ENCODE measurements at places on chromosomes 3 and 15.

- peak; percentile 60 for DNase-seq
Measured at GRCh38 chr3:31704591-31705179, 172.0 kb downstream of the STT3B start.

- DNase-seq: no peak
Measured at GRCh38 chr3:188166441-188166840, 12.5 kb downstream of the LPP start.

GRCh38 chr15:68107142-68107541 is 53.0 kb downstream of the PIAS1 start:
- DNase-seq: no peak

GRCh38 chr3:30878862-30879261 is 15.6 kb downstream of the GADL1 start:
- no peak for DNase-seq

DNA sequence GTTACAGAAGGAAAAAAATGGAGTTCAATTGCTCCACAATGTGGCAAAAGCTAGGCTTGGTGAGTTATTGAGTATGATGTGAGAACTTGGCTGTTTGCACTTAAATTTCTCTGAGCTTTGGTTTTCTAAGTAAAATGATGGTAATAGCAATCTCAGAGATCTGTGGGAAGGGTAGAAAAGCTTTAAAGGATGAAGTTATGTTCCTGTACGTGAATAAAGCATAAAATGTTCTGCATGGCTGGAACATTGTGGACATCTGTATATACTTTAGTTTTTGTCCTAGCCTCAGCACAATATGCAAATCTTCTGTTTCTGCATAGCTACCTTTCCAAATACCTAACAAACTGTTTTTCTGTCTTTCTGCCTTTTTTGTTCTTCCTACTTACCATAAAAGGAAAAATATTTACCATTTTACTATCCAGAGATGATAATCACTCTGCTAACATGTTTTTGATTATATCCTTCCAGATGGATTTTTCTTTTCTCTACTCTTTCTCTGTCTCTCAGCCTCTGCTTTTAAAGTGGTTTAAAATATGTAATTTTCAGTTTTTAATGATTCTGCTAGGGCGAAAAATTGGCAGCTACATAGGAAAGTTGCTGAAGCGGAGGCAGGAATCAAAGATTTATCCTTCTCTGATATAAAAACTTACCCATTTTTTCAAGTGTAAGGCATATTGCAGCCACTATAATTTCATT is 188.1 kb downstream of the FNDC3B start:
- DNase-seq: no peak

DNA sequence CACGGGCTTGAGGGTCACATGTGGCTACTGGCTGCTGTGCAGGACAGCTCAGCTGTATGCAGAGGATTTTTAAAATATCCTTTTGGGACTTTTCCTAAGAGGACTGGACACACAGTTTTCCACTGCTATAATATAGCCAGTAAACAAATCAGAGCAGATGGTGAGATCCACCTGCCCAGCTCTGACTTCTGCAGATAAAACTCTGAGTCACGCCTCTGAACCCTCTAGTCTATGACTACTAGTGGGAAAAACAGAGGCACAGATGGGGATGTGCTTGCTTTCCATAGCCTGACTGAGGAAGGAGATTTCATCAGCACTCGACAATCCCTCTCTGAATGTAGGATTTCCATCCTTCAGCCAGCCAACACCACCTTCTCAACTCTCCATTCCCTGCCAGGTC is 45.1 kb downstream of the COLQ start:
- DNase-seq: no peak

DNA sequence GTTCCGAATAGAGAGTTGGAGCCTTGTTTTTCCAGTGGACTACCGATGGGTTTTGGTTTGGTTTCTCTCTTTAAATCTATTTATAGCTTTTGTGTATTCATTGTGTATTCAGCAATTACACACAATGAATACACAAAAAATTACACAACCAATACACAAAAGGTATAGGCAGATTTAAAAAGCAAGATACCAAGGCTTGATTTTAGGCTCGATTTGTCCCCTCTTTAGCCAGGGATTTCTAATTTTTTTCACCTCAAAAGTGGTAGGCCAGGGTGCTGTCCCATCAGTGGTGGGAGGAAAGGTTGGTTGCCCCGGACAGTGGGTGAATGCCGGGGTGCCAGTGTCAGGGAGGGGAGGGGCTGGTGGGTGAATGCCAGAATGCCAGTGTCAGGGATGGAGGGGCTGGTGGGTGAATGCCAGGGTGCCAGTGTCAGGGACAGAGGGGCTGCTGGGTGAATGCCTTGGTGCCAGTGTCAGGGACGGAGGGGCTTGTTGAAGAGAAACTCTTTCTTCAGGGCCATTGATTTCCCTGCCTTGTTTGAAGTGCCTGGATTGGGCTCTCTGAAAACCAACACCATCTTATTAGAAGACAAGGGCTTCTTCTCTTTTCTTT is 186.2 kb downstream of the GOLGA6L6 start:
- DNase-seq: peak; percentile 17

DNA sequence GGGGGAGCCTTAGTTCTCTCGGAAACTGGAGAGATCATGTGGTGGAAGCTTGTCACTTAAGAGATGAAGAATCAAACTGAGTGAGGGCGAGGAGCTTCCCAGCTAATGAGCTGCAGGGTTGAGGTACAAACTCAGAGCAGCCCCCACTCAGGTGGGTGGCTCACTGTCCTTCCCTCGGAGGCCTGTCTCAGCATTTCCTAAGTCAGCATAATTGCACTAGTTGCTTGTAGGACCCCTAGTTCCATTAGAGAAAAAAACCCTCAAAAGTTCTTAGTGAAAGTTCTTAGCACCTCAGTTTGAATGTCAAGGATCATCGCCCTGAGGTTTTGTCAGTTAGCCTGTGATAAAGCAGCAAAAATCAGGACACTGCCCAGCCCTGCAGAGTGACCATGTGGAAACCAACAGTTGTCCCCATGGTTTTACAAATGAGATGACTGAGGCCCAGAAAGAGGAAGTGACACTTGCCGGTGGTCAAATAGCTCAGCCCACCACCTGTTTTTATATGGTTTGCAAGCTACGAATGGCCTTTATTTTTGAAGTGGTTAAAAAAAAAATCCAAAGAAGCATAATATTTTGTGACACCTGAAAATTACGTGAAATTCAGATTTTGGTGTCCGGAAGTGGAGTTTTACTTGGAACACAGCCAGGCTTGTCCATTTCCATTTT is 11.9 kb downstream of the SMAD6 start:
- DNase-seq: no peak

- no peak for DNase-seq
Measured at GRCh38 chr3:154615471-154615870, 185.5 kb upstream of the GPR149 start.

GRCh38 chr3:194100856-194101390 is 35.0 kb upstream of the HES1 start:
- DNase-seq: no peak

DNA sequence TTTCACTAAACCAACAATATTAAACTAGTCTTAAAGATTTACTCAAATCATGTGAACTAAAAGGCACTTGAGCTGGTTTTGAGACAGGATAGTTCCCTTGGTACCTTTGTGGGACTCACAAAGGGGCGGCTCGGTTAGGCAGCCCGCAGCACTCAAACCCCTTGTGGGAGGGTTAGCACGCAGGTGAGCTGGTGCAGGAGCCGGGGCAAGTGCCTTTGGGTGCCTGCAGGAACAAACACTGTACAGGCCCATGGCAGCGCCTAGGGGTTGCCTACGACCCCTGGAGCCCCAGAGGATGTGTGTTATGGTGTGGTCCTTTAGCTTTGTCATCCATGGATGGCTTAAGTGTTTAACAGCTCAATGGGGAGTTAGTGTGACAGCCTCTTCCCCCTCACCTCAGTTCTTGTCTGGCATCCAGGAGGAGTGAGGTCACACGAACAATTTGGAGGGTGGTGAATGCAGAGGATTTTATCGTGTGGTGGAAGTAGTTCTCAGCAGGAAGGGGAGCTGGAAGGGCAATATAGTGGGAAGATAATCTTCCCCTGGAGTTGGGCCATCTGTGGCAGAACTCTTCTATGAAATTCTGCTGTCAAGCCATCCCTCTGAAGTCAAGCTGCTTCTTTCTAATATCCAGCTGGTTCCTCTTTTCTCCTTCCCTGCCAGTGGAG is 470.9 kb downstream of the RBMS3 start:
- DNase-seq: no peak

DNA sequence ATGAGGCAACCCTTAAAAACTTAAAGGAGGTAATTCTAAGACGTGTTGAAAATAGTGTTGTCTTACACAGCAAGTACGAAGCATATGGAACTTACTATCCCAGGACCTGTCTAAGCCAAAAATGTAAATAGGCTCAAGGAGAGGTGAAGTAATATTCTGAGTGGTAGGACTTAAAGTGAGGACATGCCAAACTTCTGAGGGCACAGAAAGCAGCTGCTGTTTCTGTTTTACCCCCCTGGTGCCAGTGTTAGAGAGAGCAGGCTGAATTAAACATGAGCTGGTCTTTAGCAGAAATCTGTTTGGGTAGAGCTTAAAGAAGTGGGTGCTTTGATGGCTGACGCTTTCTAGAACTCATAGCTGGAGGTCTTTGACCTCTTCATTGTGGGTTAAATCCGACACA is 149.7 kb upstream of the NPHP3 start:
- no peak for DNase-seq

- peak; percentile 20 for DNase-seq
Measured at GRCh38 chr3:56291953-56292352, 176.3 kb downstream of the ERC2 start.

DNA sequence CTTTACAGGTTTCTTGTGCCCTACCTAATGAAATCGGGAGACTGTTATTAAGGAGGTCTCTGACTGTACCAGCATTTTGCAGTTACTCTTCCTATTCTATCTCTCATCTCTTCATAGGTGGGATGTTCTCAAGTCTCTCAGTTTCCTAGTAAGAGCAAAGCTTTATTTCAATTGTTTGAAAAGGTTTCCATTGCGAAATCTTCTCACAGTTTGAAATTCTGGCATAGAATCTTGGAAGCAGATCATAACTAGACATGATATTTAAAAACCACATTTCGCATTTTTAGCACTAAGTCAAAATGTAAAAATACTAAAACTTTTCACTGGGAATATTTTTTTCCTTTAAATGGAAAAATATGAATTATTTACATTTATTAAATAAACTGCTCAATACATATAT is 1311.4 kb downstream of the ROBO2 start:
- no peak for DNase-seq

DNA sequence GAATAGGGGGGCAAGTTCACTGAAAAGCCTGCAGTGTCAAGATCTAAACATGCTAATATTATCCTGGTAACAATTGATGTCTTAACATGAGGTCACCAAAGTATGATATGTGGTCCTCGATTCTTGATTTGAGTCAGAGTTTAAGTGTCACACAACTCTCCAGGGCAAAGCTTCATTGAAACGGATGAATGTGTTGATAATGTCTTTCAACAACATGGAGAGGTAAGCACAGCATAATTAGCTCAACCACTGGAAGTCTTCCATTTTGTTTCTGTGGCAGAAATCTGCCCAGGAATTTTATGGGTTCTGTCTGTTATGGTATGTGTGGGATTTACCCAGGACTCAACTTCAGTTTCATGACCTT is 591.5 kb downstream of the ZNF385D start:
- DNase-seq: no peak

DNA sequence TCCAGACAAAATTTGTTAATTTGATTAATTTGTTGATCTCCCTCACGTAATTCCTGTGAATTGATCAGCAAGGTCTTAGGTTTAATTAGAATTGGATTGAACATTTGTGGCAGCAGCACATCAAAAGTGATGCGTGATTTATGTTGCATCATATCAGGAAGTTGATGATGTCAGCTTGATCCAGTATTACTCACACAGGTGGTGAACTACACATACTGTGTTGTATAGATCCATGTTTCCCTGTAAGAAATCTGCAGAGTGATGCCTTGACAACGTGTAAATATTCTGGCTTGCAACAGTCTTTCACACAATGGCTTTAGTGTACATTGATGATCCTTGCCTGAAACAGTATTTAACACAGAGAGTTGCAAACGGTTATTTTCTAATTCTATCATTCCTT is 200.4 kb downstream of the ADAMTSL3 start:
- DNase-seq: no peak

DNA sequence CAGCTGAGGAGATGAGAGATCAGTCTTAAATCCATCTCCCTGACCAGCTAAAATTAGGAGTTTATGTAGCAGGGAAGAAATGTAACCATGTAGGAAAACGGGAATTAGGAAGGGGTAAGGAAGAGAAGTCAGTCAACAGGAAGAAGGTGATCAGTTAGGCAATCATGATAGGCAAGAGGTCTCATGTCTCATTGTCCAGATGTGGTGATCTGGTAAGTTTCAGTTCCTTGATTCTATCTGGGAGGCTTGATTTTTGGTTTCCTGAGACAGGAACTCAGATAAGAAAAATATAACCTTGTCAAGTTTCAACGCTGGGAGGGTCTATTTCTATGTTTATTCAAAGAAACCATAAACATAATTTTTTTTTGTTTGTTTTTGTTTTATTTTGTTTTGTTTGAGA is 40.3 kb upstream of the TBC1D5 start:
- no peak for DNase-seq

- DNase-seq: peak; percentile 46
Measured at GRCh38 chr3:14429237-14429636, 26.8 kb downstream of the SLC6A6 start.

- DNase-seq: no peak
Measured at GRCh38 chr3:167031364-167032049, 348.6 kb downstream of the ZBBX start.

GRCh38 chr15:57375827-57376695 is at the start of gene CGNL1:
Gene CGNL1, plus strand, starts transcription at chr15:57376505. Its CDS starts 61,495 bp downstream, at chr15:57438000.
- DNase-seq: peak; percentile 88

- no peak for DNase-seq
Measured at GRCh38 chr3:72033666-72034428, 248.9 kb upstream of the PROK2 start.

- peak; percentile 85 for DNase-seq
Measured at GRCh38 chr3:155382396-155383042, 89.0 kb upstream of the STRIT1 start.

DNA sequence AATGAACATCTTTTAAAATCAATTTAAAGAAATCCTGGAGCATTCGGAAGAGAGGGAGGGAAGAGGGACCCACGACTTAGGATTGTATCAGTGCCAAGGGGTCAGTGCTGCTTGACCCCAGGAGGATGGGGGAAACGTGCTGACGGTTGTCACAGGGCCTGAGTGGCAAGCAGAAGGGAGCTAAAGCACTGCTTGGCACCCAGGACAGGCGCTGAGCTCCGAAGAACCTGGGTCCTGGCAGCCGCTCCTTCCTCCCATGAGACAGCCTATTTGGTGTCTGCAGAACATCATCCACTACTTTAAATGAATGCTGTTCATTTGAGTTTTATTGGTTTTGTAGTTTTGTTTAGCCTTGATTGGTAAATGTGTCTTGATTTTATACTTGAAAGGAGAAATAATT is 54.5 kb downstream of the RGMA start:
- DNase-seq: no peak

Data from AG20443 (cell line).